ENCODE measurements at places on chromosomes 6 and 20.

DNA sequence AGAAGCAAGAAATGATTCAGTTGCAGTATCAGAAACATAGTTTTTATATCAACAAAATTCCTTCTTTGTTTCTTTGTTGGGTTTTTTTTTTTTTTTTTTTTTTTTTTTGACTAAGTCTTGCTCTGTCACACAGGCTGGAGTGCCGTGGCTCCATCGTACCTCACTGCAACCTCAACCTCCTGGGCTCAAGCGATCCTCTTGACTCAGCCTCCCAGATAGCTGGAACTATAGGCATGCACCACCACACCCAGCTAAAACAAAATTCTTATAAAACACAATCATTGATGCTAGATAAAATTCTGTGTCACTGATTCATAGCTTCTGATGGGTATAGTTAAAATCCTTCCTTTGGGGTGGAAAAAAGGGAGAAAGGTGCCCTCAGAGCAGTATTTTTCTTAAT lies 110.3 kb upstream of the TNFAIP3 start:
- no peak for DNase-seq

DNA sequence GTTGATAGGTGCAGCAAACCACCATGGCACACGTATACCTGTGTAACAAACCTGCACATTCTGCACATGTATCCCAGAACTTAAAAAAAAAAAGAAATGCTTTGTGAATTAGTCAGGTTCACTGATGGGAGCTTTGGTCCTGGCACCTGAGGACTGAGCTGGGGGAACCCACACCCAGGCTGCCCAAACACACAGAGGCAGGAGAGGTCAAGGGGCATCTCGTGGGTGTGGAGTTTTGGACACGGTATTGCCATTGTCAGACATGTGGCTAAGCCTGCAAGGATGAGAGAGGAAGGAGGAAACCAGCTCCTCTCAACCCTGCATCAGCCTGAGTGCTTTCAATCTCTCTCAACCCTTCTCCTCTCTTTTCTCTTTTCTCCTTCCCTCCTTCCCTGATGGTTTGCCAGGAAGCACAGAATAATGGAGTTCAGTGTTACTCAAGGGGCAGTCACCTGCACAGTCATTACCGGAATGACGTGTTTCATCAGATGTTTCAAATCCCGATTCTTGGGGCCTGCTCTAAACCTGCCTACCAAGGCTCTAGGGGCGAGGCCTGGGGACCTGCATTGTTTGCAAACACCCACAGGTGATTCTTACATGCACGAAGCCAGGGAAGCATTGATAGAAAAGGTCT lies 89.9 kb upstream of the NEDD9 start:
- no peak for DNase-seq

- no peak for DNase-seq
Observed at GRCh38 chr6:135228486-135228885, 47.4 kb downstream of the MYB start.

GRCh38 chr6:41355952-41356351 lies 20.5 kb downstream of the NCR2 start:
- DNase-seq, result no peak

- DNase-seq, result no peak
Observed at GRCh38 chr20:44395461-44396340, 40.2 kb downstream of the HNF4A start.

GRCh38 chr20:6265204-6265904 lies 142.5 kb upstream of the FERMT1 start:
- DNase-seq, result no peak

DNA sequence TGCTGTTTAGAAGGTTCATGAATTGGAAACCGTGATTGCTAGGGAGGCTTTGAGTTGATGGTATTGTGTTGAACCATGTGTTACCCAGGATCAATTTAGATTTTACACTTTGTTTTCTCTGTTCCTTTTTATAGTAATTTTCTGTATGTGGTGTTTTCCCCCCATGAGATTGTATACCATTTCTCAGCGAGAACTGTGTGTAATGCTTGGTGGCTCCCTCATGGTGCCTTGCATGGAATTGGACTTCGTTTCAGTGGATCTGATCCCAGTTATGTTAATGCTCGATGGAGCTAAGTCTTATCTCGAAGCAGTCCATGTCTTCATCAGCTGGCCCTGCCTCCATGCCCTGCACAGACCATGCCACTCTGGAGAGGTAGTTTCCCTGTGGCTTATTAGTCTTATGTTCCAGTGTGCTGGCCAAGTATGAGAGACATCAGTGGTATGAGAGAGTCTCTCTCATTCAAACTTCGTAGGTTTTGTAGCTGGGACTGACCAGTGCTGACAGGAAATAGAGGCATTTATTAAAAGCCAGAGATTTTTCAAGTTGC lies 18.7 kb downstream of the PTPN1 start:
- no peak for DNase-seq

GRCh38 chr20:47970282-47970903 lies 185.1 kb upstream of the SULF2 start:
- DNase-seq, result no peak

DNA sequence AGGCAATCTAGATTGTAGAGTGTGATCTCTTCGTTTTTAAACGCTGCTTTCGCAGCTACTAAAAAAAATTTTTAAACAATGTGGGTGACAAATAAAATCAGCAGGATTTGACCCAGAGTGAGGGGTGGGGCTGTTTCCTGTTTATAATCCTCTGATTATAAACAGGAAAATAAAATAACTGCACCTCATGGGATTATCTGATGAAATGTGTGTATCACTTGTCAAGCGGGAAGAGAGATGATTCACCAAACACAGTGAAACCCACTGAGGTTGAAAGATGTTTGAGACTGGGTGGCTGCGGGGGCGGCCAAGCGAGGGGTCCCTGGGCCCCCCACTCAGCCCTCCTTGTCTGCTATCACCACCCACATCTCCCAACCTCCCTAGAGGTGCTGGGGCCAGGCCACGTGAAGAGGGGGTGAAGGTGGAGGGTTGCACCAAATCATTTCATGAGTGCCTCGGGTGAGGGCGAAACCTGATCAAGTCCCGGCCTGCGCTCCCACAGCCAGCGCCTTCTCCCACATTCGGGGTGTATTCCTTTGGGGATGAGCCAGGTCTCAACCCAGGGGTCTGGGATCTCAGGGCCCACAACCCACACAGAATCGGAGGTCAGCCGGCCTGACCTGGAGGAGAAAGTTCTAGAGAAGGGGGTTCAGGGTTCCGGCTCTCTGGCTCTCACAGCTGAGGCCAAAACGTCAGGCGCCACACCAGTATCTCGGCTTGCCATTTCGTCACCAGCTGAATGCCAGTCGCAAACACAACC lies 212.5 kb downstream of the BMP7 start:
- no peak for DNase-seq

DNA sequence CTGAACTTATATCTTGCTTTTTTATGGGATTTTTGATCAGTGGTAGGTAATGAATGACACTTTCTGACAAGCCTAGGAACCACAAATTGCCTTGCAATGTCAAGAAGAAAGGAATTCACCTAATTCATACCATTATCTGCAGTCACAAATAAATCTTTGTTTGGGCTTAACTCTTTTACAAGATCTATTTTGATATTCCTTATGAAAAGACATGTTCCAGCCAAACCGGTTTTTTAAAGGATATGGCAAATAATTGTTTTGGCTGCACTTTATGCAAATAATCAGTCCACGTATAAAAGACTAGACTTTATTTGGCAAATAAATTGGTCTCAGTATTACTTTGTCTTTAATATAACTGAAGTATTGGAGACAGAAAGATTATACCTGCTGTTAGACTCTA lies 771.7 kb upstream of the ADGRB3 start:
- DNase-seq, result no peak

DNA sequence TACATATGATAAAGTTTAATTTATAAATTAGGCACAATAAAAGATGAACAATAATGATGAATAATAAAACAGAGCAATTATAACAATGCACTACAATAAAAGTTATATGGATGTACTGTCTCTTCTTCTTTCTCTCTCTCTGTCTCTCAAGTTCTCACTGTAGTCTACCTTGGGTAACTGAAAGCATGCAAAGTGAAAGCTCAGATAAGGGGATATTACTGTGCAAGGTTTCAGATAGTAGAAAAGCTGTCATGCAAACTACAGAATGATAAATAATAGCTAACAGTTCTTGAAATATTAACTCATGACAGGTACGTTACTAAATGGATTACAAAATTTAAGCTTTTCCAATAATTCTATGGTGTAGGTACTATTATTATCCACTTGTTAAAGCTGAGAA lies 311.9 kb upstream of the PRDM1 start:
- DNase-seq, result no peak

DNA sequence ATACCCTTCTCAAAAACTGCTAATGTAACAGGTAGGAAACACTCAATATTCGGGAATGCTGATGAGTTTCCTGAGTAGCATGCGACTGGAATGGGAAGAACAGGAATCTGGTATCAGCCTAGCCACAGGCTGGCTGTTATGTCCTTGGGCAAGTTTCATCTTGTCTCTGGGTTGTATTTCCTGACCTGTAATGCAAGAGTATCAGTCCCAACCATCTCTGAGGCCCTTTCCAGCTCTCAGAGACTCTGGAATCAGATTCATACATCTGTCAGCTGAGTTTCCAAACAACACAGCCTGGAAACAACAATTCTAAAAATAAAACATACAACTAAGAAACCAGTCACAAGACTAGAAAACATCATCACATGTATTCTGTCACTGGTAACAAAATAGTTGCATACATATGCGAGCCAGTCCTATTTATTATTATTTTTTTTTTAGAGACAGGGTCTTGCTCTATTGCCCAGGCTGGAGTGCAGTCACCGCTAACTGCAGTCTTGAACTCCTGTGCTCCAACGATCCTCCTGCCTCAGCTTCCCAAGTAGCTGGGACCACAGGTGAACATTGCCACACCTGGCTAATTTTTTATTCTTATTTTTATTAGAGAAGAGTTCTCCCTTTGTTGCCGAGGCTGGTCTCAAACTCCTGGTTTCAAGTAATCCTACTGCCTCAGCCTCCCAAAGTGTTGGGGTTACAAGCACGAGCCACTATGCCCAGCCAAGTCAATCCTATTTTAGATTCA lies 16.7 kb upstream of the TFAP2A start:
- no peak for DNase-seq

- no peak for DNase-seq
Observed at GRCh38 chr6:125637207-125637606, 112.2 kb upstream of the HEY2 start.

GRCh38 chr6:24078200-24078599 lies 47.8 kb upstream of the NRSN1 start:
- DNase-seq, result no peak

- DNase-seq, result no peak
Observed at GRCh38 chr6:2192976-2193375, 52.4 kb downstream of the GMDS start.

- no peak for DNase-seq
Observed at GRCh38 chr6:128358244-128358776, 162.1 kb downstream of the PTPRK start.

- DNase-seq, result no peak
Observed at GRCh38 chr20:9523636-9524035, 9.2 kb downstream of the LAMP5 start.

GRCh38 chr20:57256908-57257307 lies 9.5 kb downstream of the BMP7 start:
- no peak for DNase-seq

DNA sequence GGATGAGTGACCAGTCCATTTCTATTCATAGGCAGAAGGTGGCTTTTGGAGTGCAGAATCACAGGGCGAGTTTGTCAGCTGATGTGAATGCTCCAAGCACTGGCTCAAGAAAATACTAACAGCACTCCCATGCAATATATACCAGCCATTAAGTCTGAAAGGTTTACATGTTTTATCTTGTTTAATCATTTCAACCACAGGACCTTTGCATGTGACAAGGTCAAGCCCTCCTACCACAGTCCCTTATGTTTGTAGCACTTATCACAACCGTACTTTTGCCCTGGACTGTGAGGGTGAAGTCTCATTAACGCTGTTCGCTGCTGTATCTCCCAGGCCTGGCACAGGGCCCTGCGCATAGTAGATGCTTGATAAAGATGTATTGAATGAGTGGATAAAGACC lies 99.3 kb upstream of the PMEPA1 start:
- no peak for DNase-seq

DNA sequence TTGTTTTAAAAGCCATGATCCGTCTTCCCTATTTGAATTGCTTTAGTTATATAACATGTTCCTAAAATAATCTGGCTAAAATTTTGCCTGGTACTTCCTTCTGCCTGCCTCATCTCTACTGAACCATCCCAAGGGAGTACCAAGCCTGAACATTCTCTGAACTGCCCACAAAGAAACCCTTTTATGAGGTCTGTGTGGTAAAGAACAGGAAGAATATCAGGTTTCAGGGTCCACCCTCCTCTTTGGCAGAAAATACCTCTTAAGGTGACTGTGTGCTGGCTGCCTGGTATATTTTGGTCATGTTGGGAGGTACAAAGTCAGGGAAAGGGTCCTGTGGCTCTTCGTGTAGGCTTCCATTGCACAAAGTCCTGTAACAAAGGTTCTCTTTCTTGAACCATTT lies 574.1 kb upstream of the CHD6 start:
- no peak for DNase-seq

DNA sequence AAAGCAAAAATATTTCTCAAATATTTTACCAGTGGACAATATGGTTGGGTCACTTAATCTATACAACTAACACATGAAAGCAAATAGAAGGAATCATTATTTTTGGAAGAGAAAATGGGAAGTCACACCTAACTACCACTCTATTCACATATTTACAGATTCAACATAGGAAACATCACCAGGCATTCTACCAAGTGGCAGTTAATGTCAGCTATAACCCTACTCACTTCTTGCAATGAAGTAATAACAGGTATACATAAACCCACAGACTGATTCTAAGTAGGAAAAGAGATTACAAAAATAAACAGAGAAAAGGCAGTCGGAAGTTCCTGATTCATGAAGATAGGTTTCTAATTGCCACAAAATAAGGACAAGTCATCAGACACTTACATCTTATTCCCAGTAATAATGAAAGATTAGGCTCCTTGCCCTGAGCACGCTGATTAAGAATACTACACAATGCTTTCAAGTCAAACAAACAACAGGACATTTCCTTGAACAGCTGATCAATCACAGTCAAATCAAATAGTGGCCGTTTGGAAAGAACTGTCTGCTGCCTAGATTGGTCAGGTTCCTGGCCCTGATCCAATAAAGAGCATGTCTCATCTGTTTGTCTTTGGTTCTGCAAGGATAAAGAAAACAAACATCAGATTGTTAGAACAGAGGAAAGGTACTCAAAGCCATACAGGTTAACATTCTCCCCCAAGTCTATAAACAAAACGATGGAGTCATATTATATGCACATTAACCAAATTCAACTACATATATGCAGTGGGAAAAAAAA lies 79.2 kb upstream of the PLN start:
- no peak for DNase-seq

GRCh38 chr6:98335594-98335993 lies 498.8 kb upstream of the POU3F2 start:
- no peak for DNase-seq

- DNase-seq, result no peak
Observed at GRCh38 chr6:166325383-166326042, 16.8 kb downstream of the SFT2D1 start.

GRCh38 chr20:46798430-46798829 lies 89.0 kb downstream of the SLC2A10 start:
- no peak for DNase-seq

GRCh38 chr6:157605484-157605883 lies 217.6 kb upstream of the SNX9 start:
- no peak for DNase-seq

- no peak for DNase-seq
Observed at GRCh38 chr20:4534315-4534714, 187.4 kb upstream of the PRND start.

GRCh38 chr20:57040924-57041323 lies 225.5 kb downstream of the BMP7 start:
- no peak for DNase-seq
